ENCODE measurements at places on chromosomes 3 and 15. TPM values are rescaled to one million over a fixed set of nuclear protein-coding genes. Genes with fewer than 3 reads are reported as not detected.

- no peak for DNase-seq
- H3K27ac ChIP-seq: no peak overlapping the region
- peaks cover 30% of the 10 kb centered on the region for H3K36me3 ChIP-seq
- H3K27me3 ChIP-seq: no peaks in the 10 kb centered on the region
These were observed 41.4 kb downstream of the CTDSPL2 start for GRCh38 chr15:44468709-44469385.

- no peak overlapping the region for H3K4me3 ChIP-seq
These were observed 174.9 kb downstream of the NSMCE3 start for GRCh38 chr15:29094711-29095110.

Gene TLNRD1
- 19.3 TPM for total RNA-seq

Gene GRK7
- not detected for total RNA-seq

DNA sequence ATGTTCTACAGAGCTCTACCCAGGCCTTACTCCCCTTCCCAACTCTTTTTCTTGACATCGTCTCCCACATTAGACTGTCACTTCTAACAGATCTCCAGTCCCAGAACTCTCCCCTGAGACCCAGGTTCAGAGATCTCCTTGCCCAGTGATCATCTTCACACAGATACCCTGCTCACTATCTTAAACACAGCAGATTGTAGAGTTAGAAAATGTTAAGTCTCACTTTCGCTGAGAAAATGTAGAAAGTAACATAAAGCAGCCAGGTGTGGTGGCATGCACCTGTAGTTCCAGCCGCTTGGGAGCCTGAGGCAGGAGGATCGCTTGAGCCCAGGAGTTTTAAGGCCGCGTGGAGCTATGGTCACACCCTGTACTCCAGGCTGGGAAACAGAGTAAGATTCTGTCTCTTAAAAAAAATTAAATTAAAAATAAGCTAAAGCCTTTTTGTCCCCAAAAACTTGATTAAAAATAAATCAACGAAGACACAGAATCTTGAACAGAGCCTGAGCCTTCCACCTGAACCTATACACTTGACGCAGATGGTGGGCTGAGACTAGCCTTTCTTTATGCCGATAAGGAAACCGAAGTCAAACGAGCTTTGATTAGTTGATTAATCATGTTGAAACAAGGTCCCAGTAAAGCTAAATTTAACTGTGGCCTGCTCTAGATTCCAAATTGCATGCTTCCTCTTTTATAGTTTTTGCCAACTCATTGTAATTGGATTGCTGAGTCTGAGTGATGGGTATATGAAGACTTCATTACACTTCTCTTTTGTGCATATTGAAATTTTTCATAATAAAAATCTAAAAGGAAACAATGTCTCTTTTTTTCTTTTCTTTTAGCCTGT, 31.3 kb upstream of the BLM start:
- no peaks in the 10 kb centered on the region for H3K27me3 ChIP-seq
- H3K4me3 ChIP-seq: no peak overlapping the region
- DNase-seq: no peak
- H3K27ac ChIP-seq: no peak overlapping the region
- no peaks in the 10 kb centered on the region for H3K4me1 ChIP-seq

Gene LSAMP
- total RNA-seq: 0.66 TPM

GRCh38 chr15:89367485-89368451, 33.1 kb upstream of the POLG start:
- H3K27ac ChIP-seq: no peak overlapping the region
- no peaks in the 10 kb centered on the region for H3K4me1 ChIP-seq
- peaks cover 98% of the 10 kb centered on the region for H3K27me3 ChIP-seq
- DNase-seq: peak; percentile 91
- H3K4me3 ChIP-seq: peak overlapping the region; percentile 15

Gene IL17RE
- total RNA-seq: 2.1 TPM

- no peak overlapping the region for H3K27ac ChIP-seq
- H3K4me1 ChIP-seq: no peaks in the 10 kb centered on the region
- DNase-seq: no peak
- no peaks in the 10 kb centered on the region for H3K27me3 ChIP-seq
- no peaks in the 10 kb centered on the region for H3K36me3 ChIP-seq
These were observed 12.3 kb downstream of the ETFA start for GRCh38 chr15:76298986-76299385.

- no peaks in the 10 kb centered on the region for H3K36me3 ChIP-seq
- no peak overlapping the region for H3K27ac ChIP-seq
- no peak overlapping the region for H3K4me3 ChIP-seq
- no peaks in the 10 kb centered on the region for H3K4me1 ChIP-seq
These were observed 141.1 kb upstream of the PTPRG start for GRCh38 chr3:61420136-61420759.

- no peaks in the 10 kb centered on the region for H3K36me3 ChIP-seq
- H3K27me3 ChIP-seq: no peaks in the 10 kb centered on the region
- no peaks in the 10 kb centered on the region for H3K4me1 ChIP-seq
These were observed 440.6 kb downstream of the MCTP2 start for GRCh38 chr15:94671858-94672532.

- peak; percentile 12 for DNase-seq
- H3K4me1 ChIP-seq: no peaks in the 10 kb centered on the region
- no peaks in the 10 kb centered on the region for H3K27me3 ChIP-seq
- peaks cover 5% of the 10 kb centered on the region for H3K36me3 ChIP-seq
- no peak overlapping the region for H3K27ac ChIP-seq
- no peak overlapping the region for H3K4me3 ChIP-seq
These were observed 199.1 kb downstream of the FAM43A start for GRCh38 chr3:194884649-194885315.

GRCh38 chr3:30952786-30953185, 58.3 kb upstream of the GADL1 start:
- no peak overlapping the region for H3K27ac ChIP-seq
- no peaks in the 10 kb centered on the region for H3K36me3 ChIP-seq
- no peaks in the 10 kb centered on the region for H3K27me3 ChIP-seq

- no peak for DNase-seq
- H3K27me3 ChIP-seq: no peaks in the 10 kb centered on the region
- no peaks in the 10 kb centered on the region for H3K36me3 ChIP-seq
These were observed 19.5 kb upstream of the ZMAT3 start for GRCh38 chr3:179091113-179091512.

Gene HIGD2B
- not detected for total RNA-seq

DNA sequence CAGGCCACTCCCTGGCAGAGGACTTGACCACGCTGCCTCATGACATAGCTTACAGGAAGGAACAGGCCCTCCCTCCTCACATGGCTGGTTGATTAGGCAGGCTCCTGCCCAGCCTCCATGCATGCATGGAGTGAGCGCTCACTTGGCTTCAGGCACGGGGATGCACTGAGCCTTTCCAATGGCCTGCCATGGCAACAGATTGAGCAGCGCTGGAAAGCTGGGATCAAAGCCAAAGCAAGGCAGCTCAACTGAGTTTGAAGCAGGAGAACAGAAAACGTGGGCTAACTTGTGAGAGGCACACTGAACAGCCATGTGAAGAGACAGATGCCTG, 5.9 kb upstream of the GRAMD2A start:
- H3K4me1 ChIP-seq: no peaks in the 10 kb centered on the region
- no peak for DNase-seq
- peaks cover 61% of the 10 kb centered on the region for H3K36me3 ChIP-seq
- no peak overlapping the region for H3K4me3 ChIP-seq

Gene NEK10
- 0.66 TPM for total RNA-seq

Gene ATP2B2
- 0.33 TPM for total RNA-seq

DNA sequence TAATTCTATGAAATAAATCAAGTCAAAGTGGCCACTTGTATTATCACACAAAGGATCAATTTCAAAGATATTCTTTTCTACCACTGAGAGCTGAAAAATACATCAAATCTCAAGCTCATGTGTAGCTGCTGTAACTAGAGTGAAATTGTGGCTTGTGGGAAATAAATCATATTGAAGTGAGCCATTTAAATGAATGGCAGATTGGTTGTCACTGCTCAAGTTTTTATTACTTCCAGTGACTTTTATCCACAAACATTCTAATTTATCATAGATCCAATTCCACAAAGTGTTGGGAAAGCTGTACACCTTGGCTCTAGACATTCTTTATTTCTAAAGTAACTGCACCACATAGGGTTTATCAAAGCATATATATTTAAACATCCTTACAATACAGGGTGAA, 285.4 kb downstream of the CNTN3 start:
- H3K4me1 ChIP-seq: no peaks in the 10 kb centered on the region
- H3K27ac ChIP-seq: no peak overlapping the region
- no peak overlapping the region for H3K4me3 ChIP-seq
- H3K36me3 ChIP-seq: no peaks in the 10 kb centered on the region
- no peaks in the 10 kb centered on the region for H3K27me3 ChIP-seq
- DNase-seq: no peak

Measured in H9 (cell line).